ENCODE measurements at places on chromosomes 3 and 15.

GRCh38 chr3:64149886-64150285 lies 75.4 kb downstream of the PRICKLE2 start:
- no peak for DNase-seq

DNA sequence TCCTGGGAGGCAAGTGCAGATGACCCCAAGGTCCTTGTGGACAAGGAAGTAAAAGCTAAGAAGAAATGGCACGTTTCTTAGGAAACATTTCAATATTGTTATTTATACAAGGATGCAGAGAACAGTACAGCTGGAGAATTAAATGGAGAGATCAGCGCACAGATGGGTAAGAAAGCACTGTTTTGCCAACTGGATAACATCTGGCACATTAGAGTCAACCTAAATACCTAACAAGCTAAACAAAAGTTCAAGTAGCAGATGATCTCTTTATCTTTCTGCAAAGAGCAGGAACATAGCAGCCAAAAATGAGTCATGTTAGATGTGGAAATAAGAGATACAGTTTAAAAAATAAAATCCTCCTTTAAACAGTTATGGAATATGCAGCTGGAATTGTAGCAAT lies 15.7 kb upstream of the DPPA4 start:
- no peak for DNase-seq

GRCh38 chr3:71131375-71132314 lies 451.9 kb downstream of the FOXP1 start:
- DNase-seq: no peak

- DNase-seq: no peak
Measured at GRCh38 chr3:98979296-98979695, 77.8 kb upstream of the DCBLD2 start.

- no peak for DNase-seq
Measured at GRCh38 chr3:20140881-20141280, 45.1 kb downstream of the SGO1 start.

DNA sequence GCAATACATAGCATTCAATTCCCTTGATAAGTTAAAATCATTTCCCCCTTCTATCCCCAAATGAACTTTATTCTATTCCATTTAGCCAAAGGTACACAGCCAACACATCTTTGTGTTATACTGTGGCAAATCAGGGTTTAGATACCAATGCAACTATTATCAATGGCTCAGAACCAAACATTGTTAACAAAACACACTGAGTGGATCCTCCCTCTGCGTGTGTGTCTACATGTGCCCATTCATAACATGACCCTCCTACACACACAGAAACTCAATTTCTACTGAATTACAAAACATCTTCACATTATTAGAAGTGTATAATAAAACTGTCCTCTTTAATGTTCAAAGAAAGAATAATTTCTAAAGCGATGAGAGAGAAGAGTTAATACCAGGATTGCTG lies 1.3 kb downstream of the TTBK2 start:
- no peak for DNase-seq

DNA sequence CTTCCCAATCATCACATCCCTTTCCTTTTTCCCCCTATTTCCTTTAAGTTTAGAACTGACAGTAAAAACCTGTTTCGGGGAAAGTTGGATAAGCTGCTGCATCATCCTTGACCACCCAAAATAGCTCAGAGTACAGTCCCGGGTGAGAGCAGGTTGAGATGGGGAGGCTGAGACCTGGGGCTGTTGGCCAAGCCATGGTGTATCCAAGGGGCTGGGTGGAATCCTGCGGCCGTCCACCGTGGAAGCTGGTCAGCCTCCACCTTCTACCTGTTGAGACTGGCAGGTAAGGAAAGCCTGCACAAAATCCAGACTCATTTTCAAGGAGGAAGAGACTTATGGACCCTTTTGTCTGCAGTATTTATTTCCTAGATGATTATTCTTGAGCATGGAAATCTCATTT lies 128.2 kb upstream of the PLXNA1 start:
- no peak for DNase-seq

DNA sequence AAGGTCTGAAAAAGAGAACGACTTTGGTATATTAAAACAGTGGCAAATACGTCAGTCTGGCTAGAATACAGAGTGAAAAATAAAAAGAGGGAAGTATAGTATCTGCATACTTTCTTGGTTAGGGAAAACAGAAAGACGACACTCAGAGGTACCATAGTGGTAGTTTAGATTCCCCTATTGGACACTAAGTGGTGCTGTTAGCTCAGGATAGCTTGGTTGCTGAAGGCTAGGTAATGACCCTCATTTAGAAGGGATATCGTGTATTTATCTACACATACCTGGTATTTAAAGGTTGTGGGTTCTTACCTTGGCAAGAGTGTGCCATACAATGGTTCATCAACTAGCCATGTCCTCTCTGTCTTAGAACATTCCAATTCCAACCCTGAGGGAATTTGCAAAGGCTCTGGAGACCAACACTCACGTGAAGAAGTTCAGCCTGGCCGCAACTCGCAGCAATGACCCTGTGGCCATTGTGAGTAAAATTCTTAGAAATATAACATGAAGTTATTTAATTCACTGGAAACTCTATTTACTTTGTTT lies 31.0 kb downstream of the TMOD2 start:
- no peak for DNase-seq

- DNase-seq: no peak
Measured at GRCh38 chr15:90838544-90838943, 29.8 kb upstream of the FURIN start.

DNA sequence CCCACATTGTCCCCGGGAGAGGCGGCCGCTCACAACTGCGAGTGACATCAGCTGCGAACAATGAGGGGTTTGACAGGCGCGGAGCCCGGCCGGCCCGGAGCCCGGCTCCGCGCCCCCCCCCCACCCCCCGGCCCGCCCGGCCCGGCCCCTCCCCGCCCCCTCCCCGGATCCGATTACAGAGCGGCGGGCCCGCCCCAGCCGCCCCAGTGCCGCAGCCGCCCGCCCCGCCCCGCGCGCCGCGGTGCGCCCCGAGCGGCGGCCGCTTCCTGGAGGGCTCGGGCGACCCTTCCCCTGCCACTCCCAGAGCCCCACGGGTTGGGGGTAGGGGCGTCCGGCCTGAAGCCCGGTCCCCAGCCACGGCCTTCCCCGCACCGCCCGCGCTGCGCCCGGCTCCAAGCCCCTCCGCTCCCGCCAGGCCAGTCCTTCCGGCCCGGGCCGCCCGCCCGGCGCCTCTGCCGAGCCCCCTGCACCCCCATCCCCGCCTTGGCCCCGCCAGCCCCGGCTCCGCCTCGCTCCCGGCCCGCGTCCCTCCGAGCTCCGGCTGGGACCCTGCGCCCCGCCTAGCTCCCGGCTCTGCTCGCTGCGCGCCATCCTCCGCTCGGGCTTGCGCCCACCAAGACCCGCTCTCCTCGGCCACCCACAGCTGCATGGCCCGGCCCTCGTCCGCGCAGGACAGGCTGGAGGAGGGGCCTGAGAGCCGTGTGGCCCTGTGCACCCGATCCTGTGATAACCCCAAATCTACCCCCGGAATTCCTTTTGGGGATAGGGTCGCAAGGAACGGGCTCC lies at the start of gene PCBP4:
PCBP4 (minus strand) TSS at position 71 of the 786 bp plus-strand sequence. CDS start 6,214 bp downstream, outside the sequence.
- DNase-seq: peak; percentile 72

DNA sequence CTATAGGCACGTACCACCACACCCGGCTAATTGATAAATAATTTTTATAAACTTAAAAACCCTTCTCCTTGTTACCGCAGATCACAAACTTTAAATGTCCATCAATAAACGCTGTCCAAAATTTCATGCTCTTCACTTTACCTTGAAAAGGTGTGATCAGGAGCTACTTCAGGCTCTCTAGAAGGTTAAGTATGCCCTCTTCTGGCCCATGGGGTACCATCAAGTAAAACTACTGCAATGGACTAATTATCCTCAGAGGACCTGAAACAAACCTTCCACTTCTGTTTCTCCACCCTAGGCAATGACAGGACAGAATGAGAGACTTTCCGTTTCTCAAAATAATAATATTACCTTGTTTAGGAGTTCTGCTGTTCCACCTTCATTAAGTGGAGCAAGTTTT lies 9.2 kb downstream of the LZTFL1 start:
- no peak for DNase-seq

DNA sequence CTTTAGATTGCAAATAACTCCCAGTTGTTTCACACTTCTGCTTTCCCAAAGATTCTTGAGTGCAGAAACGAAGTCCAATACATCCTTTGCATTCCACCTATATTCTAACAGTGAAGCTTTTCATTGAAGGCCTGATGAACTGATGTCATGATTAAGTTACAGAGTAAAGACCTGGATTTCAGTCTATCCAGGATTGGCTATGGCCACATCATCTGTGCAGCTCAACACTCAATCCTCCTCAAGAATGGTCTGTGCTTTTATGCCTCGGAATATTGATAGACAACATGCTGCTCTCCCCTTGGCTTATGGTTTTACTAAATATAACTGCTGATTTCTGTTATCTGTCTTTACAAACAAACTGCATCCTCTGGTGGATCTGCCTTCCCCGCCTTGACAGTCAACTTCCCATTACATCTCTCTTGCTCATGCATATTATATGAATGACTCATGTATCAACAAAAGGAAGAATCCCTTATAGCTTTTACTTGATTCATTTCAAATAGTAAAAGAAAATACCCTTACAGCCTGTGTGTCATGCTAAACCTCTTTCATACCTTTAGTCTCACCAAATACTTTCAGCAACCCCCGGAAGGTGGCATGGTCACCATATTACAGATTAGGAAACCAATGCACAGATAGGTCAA lies 59.5 kb downstream of the SCN11A start:
- DNase-seq: no peak

DNA sequence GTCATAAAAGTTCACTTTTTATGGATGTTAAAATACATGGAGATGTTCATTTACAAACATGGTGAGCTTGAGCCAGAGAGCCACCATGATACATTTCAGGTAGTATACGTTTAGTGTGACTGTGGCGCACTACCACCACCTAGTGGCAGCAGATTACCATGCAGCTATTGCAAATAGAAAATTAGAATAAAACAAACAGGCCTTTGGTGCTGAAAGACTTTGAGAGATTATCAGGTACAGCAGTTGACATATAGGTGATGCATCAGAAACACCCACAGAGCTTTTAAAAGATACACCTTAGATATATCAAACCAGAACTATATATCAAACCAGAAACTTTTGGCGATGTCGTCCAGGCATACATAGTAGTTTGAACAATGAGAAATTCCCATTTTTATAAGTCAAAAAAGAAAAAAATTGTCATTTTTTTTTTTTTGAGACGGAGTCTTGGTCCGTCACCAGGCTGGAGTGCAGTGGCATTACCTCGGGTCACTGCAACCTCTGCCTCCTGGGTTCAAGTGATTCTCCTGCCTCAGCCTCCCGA lies 42.0 kb upstream of the ICE2 start:
- DNase-seq: peak; percentile 71

GRCh38 chr3:134796281-134797056 lies 1.4 kb downstream of the EPHB1 start:
- DNase-seq: peak; percentile 47

GRCh38 chr3:120192579-120192978 lies 92.4 kb downstream of the GPR156 start:
- no peak for DNase-seq

DNA sequence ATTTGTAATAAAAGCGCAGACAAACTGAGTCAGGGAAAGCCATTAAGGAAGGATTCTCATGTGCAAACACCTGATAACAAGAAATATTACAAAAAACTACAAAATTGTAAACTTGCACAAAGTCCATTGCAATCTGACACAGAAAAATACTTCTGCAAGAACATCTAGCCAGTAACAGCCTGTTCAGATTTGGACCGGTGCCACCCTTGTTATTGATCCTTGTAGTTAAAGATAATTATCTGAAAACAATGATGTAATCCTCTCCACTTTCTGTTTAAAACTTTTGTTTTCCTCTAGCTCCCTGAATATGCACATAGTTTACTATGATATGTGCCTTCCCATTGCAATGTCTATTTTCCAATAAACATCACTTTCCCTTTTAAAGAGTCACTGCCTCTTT lies 1090.2 kb downstream of the PLOD2 start:
- DNase-seq: no peak

GRCh38 chr3:86814918-86815655 lies 175.9 kb downstream of the VGLL3 start:
- DNase-seq: peak; percentile 36

DNA sequence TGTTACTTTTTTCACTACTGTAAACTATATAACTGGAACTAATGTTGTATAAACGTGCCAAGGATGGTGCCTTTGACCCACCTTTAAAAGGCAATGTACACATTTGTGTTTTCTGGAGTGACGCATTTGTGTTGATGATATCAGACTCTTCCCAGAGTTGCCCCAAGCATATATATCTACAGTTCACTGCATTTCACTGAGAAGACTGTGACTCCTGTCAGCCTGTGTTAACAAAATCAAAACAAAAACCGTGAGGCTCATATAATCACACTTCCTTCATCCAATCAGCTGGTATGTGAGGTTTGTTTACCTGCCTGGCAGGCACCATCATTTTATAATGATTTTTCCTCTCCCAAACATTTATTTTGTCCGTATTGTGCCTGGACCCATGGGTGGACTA lies 117.6 kb upstream of the ROBO1 start:
- no peak for DNase-seq

GRCh38 chr3:52286777-52287110 lies 884 bp upstream of the GLYCTK start:
- DNase-seq: no peak

- no peak for DNase-seq
Measured at GRCh38 chr3:196414469-196414868, 17.8 kb downstream of the UBXN7 start.

GRCh38 chr15:42106288-42106687 lies 11.9 kb upstream of the PLA2G4D start:
- no peak for DNase-seq

DNA sequence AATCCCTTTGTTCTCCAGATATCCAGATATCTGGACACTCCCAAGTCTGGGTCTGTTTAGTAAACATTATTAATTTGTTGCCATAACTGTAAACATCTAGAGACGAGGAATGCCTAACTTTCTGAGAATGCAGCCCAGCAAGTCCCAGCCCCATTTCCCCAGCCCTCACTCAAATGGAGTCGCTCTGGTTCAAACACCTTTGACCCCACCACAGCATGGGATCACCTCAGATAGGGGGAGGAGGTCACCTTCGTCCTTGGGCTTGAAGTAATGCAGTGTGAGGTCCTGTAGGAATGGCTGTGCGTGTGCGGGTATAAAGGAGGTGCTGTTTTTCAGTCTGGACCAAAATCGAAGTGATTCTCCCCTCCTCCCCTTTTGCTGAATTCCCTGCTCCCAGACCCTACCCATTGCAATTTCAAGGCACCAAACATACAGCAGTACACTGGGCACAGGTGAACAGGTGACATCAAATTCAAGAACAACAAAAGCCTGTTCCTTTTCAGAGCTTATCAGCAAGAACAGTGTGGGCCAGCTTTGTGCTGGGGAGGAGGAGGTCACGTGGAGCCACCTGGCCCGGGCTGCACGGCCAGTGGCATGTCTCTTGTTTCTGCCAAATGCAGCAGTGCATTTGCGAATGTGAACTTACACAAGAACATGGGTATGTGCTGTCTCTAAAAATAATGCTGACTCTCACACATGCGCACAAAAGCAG lies 57.5 kb upstream of the TRPM1 start:
- DNase-seq: no peak

GRCh38 chr3:46860017-46860809 lies 3.0 kb downstream of the MYL3 start:
- no peak for DNase-seq
